ENCODE measurements at places on chromosomes 7 and 10. TPM values are rescaled to one million over a fixed set of nuclear protein-coding genes. Genes with fewer than 3 reads are reported as not detected.

ZNF655 gene
- total RNA-seq: 79.3 TPM

HMX3 gene
- total RNA-seq: not detected

ANKRD61 gene
- not detected for total RNA-seq

SPDYE6 gene
- total RNA-seq: 0.15 TPM

MRM2 gene
- total RNA-seq: 20.2 TPM

LBX1 gene
- total RNA-seq: not detected

IFIT3 gene
- 30.6 TPM for total RNA-seq

MSMB gene
- total RNA-seq: not detected

C10orf105 gene
- not detected for total RNA-seq

CDHR1 gene
- total RNA-seq: not detected

HGF gene
- total RNA-seq: 80.7 TPM

BLVRA gene
- total RNA-seq: 67.6 TPM

CYP17A1 gene
- total RNA-seq: not detected

HOXA9 gene
- total RNA-seq: 0.15 TPM

TRUB1 gene
- 31.7 TPM for total RNA-seq

SSC4D gene
- total RNA-seq: 0.33 TPM
